ENCODE measurements at places on chromosomes 2 and 18. TPM values are rescaled to one million over a fixed set of nuclear protein-coding genes. Genes with fewer than 3 reads are reported as not detected.

DNA sequence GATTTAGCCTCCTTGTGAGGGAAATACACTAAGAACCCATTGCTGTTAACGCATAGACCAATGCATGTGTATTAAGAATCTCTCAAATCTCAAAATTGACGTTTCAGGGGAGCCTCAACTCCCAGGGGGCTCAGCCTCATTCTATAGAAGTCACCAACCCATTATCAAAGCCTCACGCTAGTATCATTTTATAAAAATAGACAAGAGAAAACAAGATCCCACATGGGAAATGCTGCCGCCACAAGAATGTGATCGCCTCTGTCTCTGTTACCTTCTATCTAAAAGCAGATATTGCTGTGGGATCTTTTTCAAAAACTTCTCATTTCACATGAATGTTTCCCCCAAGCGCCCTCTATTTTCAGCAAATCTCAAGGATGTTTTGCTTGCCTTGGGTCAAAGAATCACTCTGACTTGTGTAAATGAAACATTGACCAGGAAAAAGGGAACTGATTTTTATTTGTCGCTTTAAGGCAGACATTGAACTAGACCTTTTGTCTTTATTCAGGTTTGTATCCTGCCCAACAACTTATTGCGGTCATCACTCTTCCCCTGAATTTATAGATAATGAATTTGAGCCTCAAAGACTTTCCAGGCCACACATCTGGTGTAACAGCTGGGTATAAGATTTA, 679.0 kb upstream of the ID2 start:
- DNase-seq = no peak

DNA sequence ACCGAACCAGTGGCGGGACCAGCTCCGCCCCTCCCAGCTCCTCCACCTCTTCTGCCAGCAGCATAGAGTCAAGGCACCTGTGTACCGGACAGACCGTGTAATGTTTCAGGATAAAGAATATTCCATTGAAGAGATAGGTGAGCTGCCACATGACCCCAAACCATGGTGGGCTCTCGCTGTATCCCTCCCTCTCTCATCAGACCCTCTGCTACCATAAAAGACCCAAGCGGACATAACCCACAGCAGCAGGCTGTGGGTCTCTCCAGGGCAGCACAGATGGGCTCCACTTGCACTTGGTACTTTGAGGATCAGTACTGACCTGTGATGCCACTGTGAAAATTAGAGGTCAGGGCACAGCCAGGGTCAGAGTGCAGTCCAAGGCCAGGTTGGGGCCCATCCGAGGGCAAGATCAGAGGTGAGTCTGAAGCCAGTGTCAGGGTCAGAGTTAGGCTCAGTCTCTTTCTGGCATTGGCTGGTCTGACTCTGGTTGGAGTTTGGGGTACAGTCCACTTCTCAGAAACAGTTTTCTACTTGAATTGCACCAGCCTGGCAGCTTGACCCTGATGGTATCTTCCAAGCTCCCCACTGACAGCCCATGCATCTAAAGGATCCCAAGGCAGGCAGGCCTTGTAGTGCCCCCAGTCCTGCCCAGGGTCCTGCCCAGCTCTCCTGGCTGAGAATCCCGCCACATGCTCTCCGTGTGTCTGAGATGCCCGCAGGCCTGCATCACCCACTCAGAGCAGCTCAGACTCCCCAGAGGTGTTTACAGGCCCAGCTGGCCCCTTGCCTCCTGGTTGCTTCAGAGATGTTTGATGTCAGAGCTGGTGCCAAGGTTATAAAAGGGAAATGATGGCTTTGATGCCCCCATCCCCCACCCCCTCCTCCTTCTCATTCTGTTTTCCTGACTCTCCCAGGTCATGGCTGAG, 212.1 kb downstream of the DYSF start:
- DNase-seq = no peak

- DNase-seq = no peak
Observed at GRCh38 chr2:212050871-212051270, 487.7 kb downstream of the ERBB4 start.

DNA sequence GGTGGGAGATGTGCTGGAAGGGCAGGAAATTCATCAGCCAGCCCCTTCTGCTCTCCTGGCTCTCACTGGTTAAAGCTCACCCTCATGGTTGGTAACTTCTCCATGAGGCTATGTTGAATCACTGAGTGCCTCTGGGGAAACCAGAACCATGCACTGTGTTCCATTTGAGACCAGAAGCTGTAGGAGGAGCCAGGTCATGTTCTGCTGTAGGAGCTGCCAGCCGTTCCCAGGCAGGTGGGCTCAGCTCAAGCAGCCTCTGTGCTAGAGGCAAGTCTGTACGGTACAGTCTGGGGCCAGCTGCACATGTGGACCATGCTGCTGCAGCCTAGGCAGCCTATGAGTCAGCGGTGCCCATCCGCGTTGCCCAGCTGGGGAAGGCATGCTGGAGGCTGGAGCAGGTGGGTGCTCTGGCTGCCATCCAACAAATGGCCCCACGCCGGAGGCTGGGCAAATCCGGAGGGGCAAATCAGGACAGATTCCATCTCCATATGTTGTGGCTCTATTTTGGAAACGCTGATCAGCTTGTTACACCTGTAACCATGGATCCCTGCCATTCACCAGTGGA, 22.0 kb upstream of the KCNF1 start:
- DNase-seq = no peak

GRCh38 chr2:20371323-20372025, 20.8 kb upstream of the PUM2 start:
- DNase-seq = no peak

- DNase-seq = no peak
Observed at GRCh38 chr2:20939931-20940795, 103.7 kb downstream of the APOB start.

DNA sequence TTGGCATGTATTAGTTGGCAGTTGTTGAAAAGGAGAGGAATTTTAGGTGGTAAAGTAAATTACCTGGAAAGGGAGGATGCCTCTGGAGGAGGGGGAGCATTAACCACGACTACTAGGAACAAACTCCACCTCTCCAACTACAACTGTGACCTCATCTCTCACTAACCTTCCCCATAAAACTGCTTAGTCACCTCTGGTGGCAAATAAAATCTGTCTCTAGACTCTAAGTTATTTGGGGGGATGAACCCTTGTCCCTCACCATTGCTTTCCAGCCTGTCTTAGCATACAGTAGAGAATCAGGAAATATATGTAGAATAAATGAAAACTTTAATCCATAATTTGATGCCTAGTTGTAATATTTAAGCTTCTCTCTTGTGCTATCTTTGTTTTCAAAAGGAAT, 27.6 kb upstream of the MYO1B start:
- DNase-seq = peak; percentile 76

DNA sequence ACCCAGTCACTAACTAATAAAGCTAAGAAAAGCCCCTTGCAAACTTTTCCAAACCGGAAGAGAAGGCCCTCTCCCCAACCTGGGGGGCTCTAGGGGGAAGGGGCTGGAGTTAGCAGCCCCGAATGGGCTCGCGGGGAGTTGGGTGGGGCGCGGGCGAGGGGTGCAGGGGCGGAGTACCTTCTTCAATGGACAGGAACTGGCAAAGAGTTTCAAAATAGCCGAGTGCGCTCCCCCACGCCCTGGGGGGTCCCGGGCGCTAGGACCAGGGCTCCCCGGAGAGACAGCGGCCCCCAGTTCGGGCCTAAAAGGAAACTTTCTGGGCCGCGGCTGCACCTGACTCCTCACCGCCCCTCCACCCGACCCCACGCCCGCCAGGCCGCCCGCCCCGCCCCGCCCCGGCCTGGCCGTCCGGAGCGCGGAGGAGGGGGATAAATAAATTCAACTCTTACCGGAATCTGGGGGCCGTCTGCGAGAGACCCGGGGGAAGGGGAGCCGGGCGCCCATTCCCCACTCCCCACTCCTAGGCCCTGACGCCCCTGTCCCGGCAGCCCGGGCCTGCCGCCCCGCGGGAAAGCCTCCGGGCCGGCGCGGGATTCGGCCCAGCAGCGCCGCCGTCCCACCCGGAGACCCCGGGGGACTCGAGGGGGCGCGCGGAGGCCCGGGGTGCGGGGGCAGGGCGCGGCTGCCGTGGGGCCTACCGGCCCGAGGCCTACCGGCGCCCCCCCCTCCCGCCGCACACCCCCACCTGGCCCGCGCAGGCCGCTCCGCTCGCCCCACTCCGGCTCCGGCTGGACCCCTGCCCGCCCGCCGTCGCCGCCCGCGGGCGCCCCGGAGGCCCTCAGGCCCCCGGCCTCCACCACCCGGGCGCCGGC, 868 bp downstream of the INO80D start:
- DNase-seq = no peak

MORN2 gene
- 13.1 TPM for total RNA-seq

MROH2A gene
- total RNA-seq = not detected

FNDC4 gene
- 7.3 TPM for total RNA-seq

MARCO gene
- not detected for total RNA-seq

RNPEPL1 gene
- 3.9 TPM for total RNA-seq

DCDC2C gene
- not detected for total RNA-seq

Data from IMR-90 (cell line).